Activated T-cell treated with anti-CD3 and anti-CD28 coated beads, Interleukin-2, amount 50 U/mL, for 72 hours (primary cell): ENCODE measurements at places on chromosomes 12 and 14. TPM values are rescaled to one million over a fixed set of nuclear protein-coding genes. Genes with fewer than 3 reads are reported as not detected.

ASB2 gene
- total RNA-seq, result 43.3 TPM

GRCh38 chr14:38611928-38612327 lies 356.0 kb upstream of the CLEC14A start:
- no peak overlapping the region for H3K27ac ChIP-seq
- no peaks in the 10 kb centered on the region for H3K4me1 ChIP-seq
- no peak overlapping the region for H3K4me3 ChIP-seq
- no peaks in the 10 kb centered on the region for H3K27me3 ChIP-seq

GRCh38 chr12:17540921-17541320 lies 549.1 kb downstream of the RERGL start:
- H3K27me3 ChIP-seq, result no peaks in the 10 kb centered on the region
- DNase-seq, result no peak
- no peaks in the 10 kb centered on the region for H3K4me1 ChIP-seq
- H3K4me3 ChIP-seq, result no peak overlapping the region

DNA sequence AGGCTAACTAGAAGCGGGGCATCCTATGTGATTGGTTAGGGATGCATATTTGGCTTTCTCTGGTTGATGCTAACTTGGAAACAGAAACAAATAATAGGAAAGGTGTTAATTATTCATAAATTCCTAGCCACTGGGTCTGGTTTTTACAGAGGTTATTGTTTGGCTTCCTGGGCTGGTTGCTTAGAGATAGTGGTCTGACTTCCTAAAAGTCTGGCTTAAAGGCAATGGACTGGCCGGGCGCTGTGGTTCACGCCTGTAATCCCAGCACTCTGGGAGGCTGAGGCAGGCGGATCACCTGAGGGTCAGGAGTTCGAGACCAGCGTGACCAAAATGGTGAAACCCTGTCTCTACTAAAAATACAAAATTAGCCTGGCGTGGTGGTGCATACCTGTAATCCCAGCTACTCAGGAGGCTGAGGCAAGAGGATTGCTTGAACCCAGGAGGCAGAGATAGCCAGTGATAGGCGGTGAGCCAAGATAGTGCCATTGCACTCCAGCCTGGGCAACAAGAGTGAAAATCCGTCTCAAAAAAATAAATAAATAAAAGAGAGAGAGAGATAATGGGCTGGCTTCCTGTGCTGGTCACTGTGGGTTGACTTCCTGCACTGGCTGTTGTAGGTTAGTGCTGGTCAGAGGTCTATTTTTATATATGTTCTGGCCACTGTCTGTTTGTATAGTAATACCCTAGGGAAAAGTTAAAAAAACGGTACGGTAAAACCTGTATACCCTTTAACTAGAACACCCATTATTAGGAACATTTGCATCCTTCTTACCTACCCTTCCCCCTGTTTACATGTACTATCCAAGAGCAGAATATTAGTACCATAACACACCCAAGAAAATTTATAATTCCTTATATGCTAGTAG lies 24.1 kb downstream of the OR6S1 start:
- no peak overlapping the region for H3K27ac ChIP-seq
- peaks cover 10% of the 10 kb centered on the region for H3K4me1 ChIP-seq
- H3K4me3 ChIP-seq, result no peak overlapping the region
- H3K27me3 ChIP-seq, result peaks cover 26% of the 10 kb centered on the region
- DNase-seq, result no peak
